ENCODE measurements at places on chromosomes 3 and 15.

DNA sequence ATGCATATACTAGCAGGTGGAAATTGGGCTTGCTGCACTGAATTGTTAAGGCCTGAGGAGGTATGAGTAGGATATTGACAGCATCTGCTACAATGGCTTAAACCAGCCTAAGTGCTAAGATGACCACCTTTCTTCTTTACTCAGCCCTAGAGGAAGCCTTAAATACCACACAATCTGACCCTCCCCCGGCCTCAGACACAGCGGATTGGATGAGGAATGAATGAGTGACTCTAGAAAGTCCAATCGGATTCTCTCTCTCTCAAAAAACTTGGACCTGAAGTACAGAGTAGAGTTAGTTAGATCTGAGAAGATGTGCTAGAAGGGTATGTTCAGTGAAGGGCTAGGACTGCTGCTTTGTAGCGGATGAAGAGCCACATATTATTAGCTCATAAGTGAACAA lies 39.9 kb upstream of the C3orf49 start:
- DNase-seq, result no peak
- no peak overlapping the region for H3K4me3 ChIP-seq
- H3K36me3 ChIP-seq, result no peaks in the 10 kb centered on the region
- no peaks in the 10 kb centered on the region for H3K27me3 ChIP-seq
- H3K4me1 ChIP-seq, result no peaks in the 10 kb centered on the region

GRCh38 chr3:100067589-100067988 lies 46.7 kb downstream of the FILIP1L start:
- H3K4me1 ChIP-seq, result no peaks in the 10 kb centered on the region
- H3K4me3 ChIP-seq, result no peak overlapping the region
- no peaks in the 10 kb centered on the region for H3K27me3 ChIP-seq
- no peak overlapping the region for H3K27ac ChIP-seq
- no peak for DNase-seq

DNA sequence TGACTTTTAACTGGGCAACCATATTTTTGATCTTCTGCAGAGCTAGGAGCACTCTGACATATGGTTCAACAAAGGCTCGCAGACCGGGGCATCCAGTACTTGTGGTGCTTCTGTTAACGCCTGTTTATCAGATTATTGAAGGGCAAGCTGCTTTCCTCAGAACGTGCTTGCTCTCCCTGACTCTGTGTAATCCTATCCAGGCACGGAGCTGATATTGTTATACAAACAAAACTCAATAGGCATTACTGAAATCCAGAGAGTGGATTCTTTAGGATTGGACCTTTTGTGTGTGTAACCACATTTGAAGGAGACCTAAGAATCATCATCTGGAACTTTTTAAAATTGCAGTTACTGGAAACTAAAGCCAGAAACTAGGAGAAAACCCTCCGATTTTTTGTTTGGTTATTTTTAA lies 246.5 kb downstream of the PTPRG start:
- no peaks in the 10 kb centered on the region for H3K36me3 ChIP-seq
- H3K4me3 ChIP-seq, result no peak overlapping the region
- no peak for DNase-seq
- H3K4me1 ChIP-seq, result no peaks in the 10 kb centered on the region
- H3K27me3 ChIP-seq, result no peaks in the 10 kb centered on the region

DNA sequence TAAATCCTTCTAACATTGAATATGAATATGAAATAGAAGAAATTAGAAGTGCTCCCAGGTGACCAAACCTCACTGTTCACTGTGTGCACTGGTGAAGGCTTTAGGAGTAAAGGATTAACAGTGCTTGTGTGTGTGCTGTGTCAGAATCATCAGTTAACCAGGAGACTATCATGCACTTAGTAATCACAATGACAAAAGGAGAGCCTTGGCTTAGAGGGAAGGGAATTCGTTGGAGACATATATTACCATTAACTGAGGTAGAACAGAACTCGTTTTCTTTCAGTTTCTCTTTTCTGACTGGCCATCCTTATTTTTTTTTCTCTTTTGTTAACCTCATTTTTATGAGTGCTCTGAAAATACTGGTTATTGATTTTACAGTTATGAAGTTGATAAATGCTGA lies 213.3 kb upstream of the GBE1 start:
- no peaks in the 10 kb centered on the region for H3K27me3 ChIP-seq
- no peaks in the 10 kb centered on the region for H3K4me1 ChIP-seq
- H3K27ac ChIP-seq, result no peak overlapping the region

GRCh38 chr3:107757140-107757539 lies 234.4 kb downstream of the BBX start:
- H3K36me3 ChIP-seq, result no peaks in the 10 kb centered on the region
- H3K27me3 ChIP-seq, result no peaks in the 10 kb centered on the region
- no peak overlapping the region for H3K27ac ChIP-seq
- no peak for DNase-seq

- H3K4me3 ChIP-seq, result no peak overlapping the region
- H3K4me1 ChIP-seq, result no peaks in the 10 kb centered on the region
These were observed 137.6 kb downstream of the PEAK1 start for GRCh38 chr15:77282333-77282732.

Data from trophoblast cell (in vitro differentiated cells and primary cell).